ENCODE measurements at places on chromosomes 5 and 9. TPM values are rescaled to one million over a fixed set of nuclear protein-coding genes. Genes with fewer than 3 reads are reported as not detected.

GRCh38 chr9:128470560-128470959 lies 14.8 kb downstream of the ODF2 start:
- no peak for DNase-seq

DNA sequence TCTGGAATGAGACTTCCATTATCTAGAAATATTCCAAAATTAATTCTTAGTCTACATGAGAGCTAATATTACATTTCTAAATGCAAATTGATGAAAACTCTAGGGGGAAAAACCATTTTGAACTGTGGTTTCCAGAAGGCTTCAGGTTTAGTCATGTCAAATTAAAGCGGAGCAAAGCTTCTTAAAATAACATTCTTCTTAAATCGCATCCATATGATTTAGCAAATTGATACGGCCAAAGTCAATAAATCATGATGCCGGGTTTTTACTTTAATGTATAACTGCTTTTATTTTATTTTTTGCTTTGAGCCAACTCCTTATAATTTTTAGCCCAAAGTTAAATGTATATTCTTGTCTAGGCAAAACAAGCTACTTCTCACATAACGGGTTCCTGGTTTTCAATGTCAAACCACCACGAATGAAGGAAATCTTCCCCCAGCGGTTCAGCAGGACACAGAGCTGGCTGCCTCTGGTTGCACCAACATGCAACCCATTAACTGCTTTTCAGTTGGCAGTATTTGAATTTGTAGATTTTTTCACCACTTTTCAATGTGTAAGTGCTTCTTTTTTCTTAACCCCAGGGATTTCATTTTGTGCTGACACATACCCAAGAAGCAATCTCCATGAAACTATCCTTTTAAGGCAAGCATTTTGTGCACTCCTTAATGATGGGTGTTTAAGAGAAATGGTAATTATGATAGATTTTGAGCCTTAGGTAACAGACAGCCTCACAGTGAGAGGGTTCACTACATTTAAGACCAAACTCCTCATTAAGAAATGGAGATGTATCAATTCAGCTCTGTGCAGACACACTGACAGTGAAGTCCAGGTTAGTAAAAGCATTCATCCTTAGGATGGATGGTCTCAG lies 35.5 kb downstream of the EFNA5 start:
- DNase-seq = no peak

DNA sequence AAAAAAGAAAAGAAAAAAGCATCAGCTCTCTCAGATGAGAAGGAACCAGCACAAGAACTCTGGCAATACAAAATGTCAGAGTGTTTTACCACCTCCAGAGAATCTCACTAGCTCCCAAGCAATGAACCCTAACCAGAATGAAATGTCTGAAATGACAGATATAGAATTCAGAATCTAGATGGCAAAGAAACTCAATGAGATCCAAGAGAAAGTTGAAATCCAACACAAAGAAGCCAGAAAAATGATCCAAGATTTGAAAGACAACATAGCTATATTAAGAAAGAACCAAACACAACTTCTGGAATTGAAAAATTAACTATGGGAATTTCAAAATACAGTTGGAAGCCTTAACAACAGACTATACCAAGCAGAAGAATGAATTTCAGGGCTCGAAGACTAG lies 396.3 kb downstream of the PDE4D start:
- no peak for DNase-seq

DNA sequence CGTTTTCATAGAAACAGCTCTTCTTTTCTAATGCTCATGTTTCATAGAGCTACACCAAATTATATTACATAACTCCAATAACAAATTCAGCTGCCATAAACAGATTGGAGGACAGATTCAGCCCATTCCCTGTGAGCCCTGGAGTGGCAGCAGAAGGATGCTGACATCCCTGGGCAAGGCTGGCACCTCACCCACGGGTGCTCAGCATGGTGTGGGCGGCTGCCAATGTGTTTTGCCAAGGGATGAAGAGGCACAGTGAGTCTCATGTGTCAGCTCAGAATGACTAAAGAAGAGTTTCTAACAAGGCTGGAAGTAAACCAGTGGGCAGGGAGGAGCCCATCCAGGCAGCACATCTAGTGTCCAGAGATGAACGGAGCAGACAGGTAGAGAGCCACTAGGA lies 127.1 kb upstream of the ICE1 start:
- DNase-seq = no peak

DNA sequence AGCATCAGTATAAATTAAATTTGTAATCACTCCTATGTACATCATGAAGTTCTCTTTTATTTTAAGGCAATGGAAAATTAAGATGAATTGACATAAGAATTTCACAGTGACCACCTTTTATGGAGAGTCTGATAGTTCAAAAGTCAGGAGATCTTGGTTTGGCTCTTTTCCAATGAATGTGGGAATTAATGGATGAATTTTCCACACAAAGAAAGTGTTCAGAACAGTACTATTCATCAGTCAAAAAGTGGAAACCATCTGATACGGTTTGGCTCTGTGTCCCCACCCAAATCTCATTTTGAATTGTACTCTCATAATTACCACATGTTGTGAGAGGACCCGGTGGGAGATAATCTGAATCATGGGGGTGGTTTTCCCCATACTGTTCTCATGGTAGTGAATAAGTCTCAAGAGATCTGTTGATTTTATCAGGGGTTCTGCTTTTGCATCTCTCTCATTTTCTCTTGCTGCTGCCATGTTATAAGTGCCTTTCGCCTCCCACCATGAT lies 24.5 kb downstream of the CCDC125 start:
- DNase-seq = no peak

- no peak for DNase-seq
Measured at GRCh38 chr9:134869554-134870300, 10.9 kb upstream of the FCN2 start.

GRCh38 chr5:54870271-54870670 lies 115.1 kb downstream of the ESM1 start:
- no peak for DNase-seq

GRCh38 chr9:132982458-132982857 lies 4.0 kb downstream of the GFI1B start:
- DNase-seq = no peak

GRCh38 chr5:94157704-94158539 lies 416.5 kb upstream of the POU5F2 start:
- no peak for DNase-seq

DNA sequence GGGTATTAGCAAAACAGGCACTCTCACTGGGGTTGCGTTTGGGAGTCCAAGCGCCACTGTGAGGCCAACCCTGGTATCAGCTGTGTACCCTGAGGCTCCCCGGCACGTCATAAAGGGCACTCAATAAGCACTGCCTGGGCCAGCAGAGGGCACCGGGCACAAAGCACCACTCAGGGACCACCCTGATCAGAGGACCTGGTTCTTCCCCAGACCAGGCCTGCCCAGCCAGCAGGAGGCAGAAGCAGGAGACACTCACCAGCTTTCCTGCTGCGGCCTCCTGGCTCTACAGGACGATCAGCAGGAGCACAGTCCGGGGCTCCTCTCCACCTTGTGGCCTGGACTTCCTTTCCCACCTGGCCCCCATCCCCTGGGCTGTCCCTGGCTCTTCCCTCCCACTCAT lies 12.6 kb downstream of the MGAT1 start:
- no peak for DNase-seq

- no peak for DNase-seq
Measured at GRCh38 chr9:119029886-119030285, 339.3 kb downstream of the BRINP1 start.

GRCh38 chr5:156043351-156043750 lies 283.6 kb upstream of the SGCD start:
- no peak for DNase-seq

Gene LCNL1
- total RNA-seq = not detected

Gene OTP
- total RNA-seq = not detected

Gene SEMA6A
- total RNA-seq = 2.2 TPM

Gene FOXD4
- not detected for total RNA-seq

Gene PTPRD
- 1.1 TPM for total RNA-seq

Gene EQTN
- not detected for total RNA-seq

Gene UBE2QL1
- not detected for total RNA-seq

Gene SNCAIP
- not detected for total RNA-seq

Gene DMRT3
- not detected for total RNA-seq

Gene PLCXD3
- total RNA-seq = 0.03 TPM

Gene LPAR1
- total RNA-seq = 28.2 TPM

Gene VCAN
- total RNA-seq = 132 TPM
